ENCODE measurements at places on chromosomes 13 and 19.

- no peak for DNase-seq
Measured at GRCh38 chr13:37869506-37869755, 141 bp downstream of the TRPC4 start.

GRCh38 chr19:41726493-41726892, 18.1 kb downstream of the CEACAM5 start:
- no peak for DNase-seq

- DNase-seq = no peak
Measured at GRCh38 chr19:31174948-31175347, 174.3 kb downstream of the TSHZ3 start.

- DNase-seq = no peak
Measured at GRCh38 chr13:29654843-29655547, 59.5 kb upstream of the SLC7A1 start.

GRCh38 chr13:66377569-66377968, 852.6 kb downstream of the PCDH9 start:
- no peak for DNase-seq

All from stimulated activated naive CD4-positive, alpha-beta T cell treated with Interleukin-2 at 50 U/mL for 16 hours (primary cell).